ENCODE measurements at places on chromosomes 5 and 9.

GRCh38 chr9:104831681-104832080, 67.8 kb downstream of the NIPSNAP3B start:
- no peak for DNase-seq

GRCh38 chr5:95959051-95959887, 2.4 kb downstream of the ELL2 start:
- no peak for DNase-seq

DNA sequence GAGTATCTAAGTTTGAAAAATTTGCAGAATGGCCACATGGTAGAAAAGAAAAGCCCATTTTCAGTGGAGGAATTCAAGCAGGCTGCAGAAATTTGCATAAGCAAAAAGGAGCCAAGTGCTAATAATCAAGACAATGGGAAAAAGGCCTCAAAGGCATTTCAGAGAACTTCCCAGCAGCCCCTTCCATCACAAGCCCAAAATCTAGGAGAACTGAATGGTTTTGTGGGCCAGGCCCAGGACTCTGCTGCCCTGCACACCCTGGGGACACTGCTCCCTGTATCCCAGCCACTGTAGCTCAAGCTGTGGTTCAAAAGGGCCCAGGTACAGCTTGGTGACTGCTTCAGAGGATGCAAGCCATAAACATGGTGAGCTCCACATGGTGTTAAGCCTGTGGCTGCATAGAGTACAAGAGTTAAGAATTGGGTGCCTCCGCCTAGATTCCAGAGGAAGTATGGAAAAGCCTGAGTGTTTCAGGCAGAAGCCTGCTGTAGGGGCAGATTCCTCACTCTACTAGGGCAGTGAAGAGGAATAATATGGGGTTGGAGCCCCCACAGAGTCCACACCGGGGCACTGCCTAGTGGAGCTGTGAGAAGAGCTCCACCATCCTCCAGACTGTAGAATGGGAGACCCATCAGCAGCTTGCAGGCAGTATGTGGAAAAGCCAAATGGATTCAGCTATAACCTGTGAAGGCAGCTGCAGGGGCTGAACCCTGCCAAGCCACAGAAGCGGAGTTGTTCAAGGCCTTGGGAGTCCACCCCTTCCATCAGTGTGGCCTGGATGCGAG, 720.7 kb upstream of the CTNND2 start:
- no peak for DNase-seq

DNA sequence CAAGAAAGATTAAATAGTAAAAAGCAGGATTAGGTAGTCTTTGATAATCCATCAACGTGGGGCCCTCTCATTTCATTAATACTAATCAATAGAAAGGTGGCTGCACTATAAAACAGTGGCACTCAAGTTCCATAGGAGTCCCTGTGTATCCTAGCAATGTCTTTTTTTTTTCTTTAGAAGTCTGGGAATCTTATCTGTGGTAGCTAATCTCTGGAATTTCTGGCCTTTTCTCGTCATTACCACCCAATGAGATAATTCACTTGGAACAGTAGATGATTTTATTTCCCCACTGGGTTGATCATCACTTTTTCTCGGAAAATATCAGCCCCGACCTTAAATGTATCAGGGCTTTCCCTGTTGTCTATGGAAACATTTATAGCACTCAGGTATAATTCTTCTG, 86.8 kb upstream of the CDH6 start:
- DNase-seq, result no peak

All from sigmoid colon (tissue), 7 donors.